PC-9 (cell line): ENCODE measurements at places on chromosomes 7 and 10.

DNA sequence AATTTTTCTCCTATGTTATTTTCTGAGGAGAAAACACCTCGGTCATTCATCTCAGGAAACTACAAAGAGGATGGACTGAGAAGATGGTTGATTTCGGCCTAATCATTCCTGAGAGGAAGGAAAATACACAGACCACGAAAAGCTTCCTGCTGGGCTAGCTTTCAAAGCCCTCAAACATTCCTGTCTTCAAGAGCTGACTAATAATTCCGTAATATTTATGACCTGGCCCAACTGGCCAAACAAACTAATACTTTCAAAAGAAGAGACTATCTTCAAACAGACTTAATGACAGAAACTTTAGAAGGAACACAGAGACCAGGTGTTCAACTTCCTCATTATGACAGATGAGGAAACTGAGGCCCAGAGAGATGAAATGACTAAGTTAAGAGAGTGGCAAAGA, 215.1 kb upstream of the FRMD4A start:
- peak overlapping the region; percentile 65 for H3K27ac ChIP-seq
- H3K4me3 ChIP-seq, result no peak overlapping the region
- peaks cover 29% of the 10 kb centered on the region for H3K4me1 ChIP-seq

- H3K27ac ChIP-seq, result no peak overlapping the region
- no peaks in the 10 kb centered on the region for H3K27me3 ChIP-seq
- H3K36me3 ChIP-seq, result no peaks in the 10 kb centered on the region
- DNase-seq, result no peak
These were observed 57.4 kb downstream of the SPOCK2 start for GRCh38 chr10:72030762-72031543.

DNA sequence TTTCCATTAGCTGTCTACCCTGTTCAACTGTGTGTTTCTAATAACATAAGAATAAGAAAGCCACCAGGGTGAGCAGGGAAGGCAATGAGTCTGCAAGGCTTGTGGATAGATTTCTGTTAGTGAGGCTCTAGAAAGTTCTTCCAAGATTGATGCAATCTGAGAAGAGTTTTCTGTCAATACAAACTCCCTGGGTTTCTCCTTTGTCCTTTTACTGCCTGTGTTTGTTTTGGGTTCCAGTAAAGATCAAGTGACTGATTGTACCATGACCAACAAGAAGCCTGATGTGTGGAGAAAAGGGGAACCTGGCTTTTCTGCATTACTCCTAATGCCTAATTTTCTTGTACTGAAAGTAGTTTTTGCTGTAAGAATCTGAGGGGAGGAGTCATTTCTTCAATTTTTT, 139.9 kb downstream of the CFTR start:
- no peak for DNase-seq
- H3K4me1 ChIP-seq, result no peaks in the 10 kb centered on the region
- H3K4me3 ChIP-seq, result no peak overlapping the region

GRCh38 chr10:131872827-131873375, 27.9 kb upstream of the PPP2R2D start:
- no peaks in the 10 kb centered on the region for H3K4me1 ChIP-seq
- H3K36me3 ChIP-seq, result no peaks in the 10 kb centered on the region
- H3K27me3 ChIP-seq, result peaks cover 78% of the 10 kb centered on the region
- no peak overlapping the region for H3K4me3 ChIP-seq

GRCh38 chr10:121788717-121789116, 139.1 kb downstream of the ATE1 start:
- H3K4me1 ChIP-seq, result peaks cover 17% of the 10 kb centered on the region
- no peak for DNase-seq
- H3K27me3 ChIP-seq, result no peaks in the 10 kb centered on the region
- no peaks in the 10 kb centered on the region for H3K36me3 ChIP-seq

- H3K27me3 ChIP-seq, result no peaks in the 10 kb centered on the region
- DNase-seq, result no peak
- H3K4me3 ChIP-seq, result no peak overlapping the region
- no peak overlapping the region for H3K27ac ChIP-seq
These were observed 7.5 kb upstream of the CFTR start for GRCh38 chr7:117472335-117472734.

DNA sequence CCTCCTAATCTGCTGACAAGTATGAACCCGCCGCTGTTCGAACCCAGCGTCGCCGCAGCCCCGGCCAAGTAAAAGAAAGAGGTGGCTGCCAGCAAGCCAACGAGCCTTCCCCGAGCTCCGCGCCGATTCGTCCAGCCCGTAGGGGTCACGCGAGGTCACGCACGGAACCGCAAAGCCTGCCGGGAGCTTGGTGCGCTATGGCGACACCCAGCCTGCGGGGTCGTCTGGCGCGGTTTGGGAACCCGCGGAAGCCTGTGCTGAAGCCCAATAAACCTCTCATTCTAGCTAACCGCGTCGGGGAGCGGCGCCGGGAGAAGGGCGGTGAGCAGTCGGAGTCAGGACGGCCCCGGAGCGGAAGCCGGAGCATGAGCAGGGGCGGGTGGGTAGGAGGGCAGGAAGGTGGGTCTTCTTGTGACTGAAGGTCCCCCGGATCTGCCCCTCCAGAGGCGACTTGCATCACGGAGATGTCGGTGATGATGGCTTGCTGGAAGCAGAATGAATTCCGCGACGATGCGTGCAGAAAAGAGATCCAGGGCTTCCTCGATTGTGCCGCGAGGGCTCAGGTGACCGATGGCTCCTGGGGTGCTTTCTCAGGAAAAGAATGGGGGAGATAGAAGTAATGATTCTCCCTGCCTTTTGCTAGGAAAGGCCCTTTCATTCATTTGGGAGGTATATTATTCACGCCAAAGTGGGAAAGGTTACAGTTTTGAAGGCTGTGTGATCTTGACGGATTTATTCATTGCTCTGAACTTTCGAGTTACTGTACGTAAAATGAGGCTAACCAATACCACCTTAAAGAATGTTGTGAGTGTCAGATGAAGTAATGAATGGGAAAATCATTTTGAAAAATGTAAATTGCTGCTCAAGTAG, at the start of gene CHCHD1:
TSS of gene CHCHD1 (plus strand) at position 170 of the 870 bp plus-strand sequence. CDS start at position 198, 28 bp downstream.
- peak within 1 kb of the TSS; percentile 32 for H3K27ac ChIP-seq
- H3K36me3 ChIP-seq, result no peaks in the 10 kb centered on the region
- H3K4me1 ChIP-seq, result peaks cover 34% of the 10 kb centered on the region
- H3K4me3 ChIP-seq, result peak within 1 kb of the TSS; percentile 74
- DNase-seq, result peak; percentile 90

GRCh38 chr7:157032644-157033482, 22.4 kb upstream of the MNX1 start:
- no peaks in the 10 kb centered on the region for H3K36me3 ChIP-seq
- peaks cover 15% of the 10 kb centered on the region for H3K4me1 ChIP-seq
- no peak overlapping the region for H3K27ac ChIP-seq
- DNase-seq, result no peak

GRCh38 chr7:79403879-79404278, 49.6 kb downstream of the MAGI2 start:
- no peak overlapping the region for H3K27ac ChIP-seq
- no peaks in the 10 kb centered on the region for H3K27me3 ChIP-seq
- no peak for DNase-seq

GRCh38 chr7:135169141-135169963, 1.2 kb downstream of the CYREN start:
- H3K4me3 ChIP-seq, result peak overlapping the region; percentile 88
- peak overlapping the region; percentile 81 for H3K27ac ChIP-seq
- H3K4me1 ChIP-seq, result peaks cover 19% of the 10 kb centered on the region
- H3K27me3 ChIP-seq, result no peaks in the 10 kb centered on the region

- peak overlapping the region; percentile 20; the same call in 1 of the 2 replicates for H3K27ac ChIP-seq
- no peak for DNase-seq
- H3K36me3 ChIP-seq, result 0 out of 2 replicates have a peak, but pooled peaks cover 4% of the 10 kb centered on the region
- peaks cover 33% of the 10 kb centered on the region for H3K4me1 ChIP-seq
- H3K27me3 ChIP-seq, result no peaks in the 10 kb centered on the region
These were observed 1.7 kb downstream of the CREB3L2 start for GRCh38 chr7:138000081-138000701.

DNA sequence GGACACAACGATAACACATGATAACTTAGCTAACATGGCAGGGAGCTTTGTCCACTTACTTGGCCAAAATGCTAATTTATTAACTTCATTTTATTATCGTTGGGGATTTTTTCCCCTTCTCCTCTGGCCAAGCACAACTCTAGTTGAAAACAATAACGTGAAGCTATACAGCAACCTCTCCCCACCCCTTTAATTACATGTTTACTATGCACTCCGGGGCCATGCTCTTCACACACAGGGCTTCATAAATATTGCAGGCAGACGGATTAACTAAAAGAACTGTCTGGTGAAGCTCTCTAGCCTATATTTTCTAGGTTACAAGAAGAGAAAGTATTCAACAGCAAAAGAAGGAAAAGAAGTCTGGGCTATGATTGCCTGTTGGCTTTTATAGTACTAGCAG, 51.7 kb downstream of the XRCC2 start:
- H3K4me1 ChIP-seq, result no peaks in the 10 kb centered on the region
- no peak for DNase-seq
- H3K36me3 ChIP-seq, result no peaks in the 10 kb centered on the region
- H3K4me3 ChIP-seq, result no peak overlapping the region
- no peaks in the 10 kb centered on the region for H3K27me3 ChIP-seq

- no peaks in the 10 kb centered on the region for H3K36me3 ChIP-seq
- H3K27me3 ChIP-seq, result no peaks in the 10 kb centered on the region
- no peak overlapping the region for H3K27ac ChIP-seq
- no peak overlapping the region for H3K4me3 ChIP-seq
- no peak for DNase-seq
These were observed 222.6 kb downstream of the MGMT start for GRCh38 chr10:129689671-129690071.

DNA sequence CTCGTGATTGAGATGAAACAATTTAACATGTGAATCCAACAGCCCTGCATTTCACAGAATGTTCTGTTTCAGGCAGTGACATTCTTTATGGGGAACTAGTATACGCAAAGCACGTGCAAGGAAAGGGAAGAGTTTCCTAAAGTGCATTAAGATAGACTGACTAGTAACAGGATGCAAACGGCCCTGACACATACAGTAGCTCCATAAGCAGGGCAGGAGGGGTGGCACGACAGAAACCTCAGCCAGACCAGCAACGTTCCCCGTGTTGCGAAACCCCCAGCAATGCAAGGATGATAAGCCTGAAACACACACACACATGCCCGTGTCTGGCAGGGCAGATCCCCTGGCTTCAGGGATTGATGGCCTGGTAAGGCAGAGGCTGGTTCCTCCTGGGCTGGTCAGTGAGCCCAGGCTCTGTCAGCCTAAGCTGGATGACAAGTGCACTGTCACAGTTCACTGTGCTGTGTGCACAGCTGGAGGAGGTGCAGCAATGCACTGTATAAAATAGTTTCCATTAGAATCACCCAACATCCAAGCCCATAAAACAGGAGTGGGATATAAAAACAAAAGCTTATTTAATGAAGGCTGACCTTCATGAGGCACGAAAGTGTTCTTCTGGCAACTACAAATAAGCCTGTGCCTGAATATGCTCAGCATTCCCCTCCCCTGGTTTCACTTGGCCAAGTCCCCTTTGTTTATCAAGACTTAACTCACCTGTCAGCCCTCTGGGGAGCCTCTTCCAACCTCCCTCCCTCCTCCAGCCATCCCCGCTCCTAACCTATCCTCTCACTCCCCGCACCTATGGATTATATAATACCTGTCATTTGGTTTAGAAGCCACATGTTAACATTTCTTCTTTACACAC, 88.8 kb downstream of the GSAP start:
- no peak overlapping the region for H3K4me3 ChIP-seq
- peaks cover 44% of the 10 kb centered on the region for H3K4me1 ChIP-seq
- DNase-seq, result peak; percentile 33
- no peaks in the 10 kb centered on the region for H3K36me3 ChIP-seq

- peaks cover 4% of the 10 kb centered on the region; the same call in 1 of the 2 replicates for H3K27me3 ChIP-seq
- H3K4me3 ChIP-seq, result no peak overlapping the region
- H3K36me3 ChIP-seq, result no peaks in the 10 kb centered on the region
- no peaks in the 10 kb centered on the region for H3K4me1 ChIP-seq
- H3K27ac ChIP-seq, result no peak overlapping the region
These were observed 61.8 kb downstream of the ANKRD61 start for GRCh38 chr7:6092953-6093354.

DNA sequence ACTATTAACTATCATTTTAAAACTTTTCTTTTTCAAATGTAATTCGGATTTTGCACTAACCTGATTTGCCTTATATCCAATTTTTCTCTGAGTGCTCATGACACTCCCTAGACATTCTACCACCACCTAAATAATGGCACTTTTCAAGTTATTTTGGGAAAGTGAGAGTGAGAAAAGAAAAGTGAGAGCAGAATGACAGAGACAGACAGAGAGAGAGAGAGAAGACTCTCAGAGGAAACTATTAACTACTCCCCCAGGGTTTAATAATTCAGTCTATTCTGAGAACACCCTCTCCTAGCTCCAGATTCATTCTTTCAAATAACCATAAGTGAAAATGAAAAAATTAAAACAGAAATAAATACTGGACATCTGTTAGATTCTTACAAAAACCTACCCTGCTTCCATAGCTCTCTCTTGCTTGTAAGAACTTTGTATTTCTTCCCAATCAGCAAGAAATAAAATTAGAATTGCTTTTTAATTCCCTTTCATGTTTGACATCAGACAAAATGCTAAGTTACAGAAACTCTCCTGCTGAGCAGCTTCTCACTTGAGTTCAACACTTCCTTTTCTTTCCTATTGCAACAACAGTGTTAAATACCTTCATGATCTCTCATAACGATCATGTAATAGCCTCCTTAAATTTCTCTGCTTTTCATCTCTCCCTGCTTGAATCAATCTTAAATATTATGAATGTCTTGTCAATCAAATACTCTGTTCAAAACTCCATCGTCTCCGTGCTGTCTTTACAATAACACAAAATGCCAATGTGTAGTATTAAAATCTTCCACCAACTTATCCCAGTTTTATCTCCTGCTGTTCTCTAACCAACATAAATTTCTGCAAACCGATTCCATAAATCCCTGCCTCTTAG, 191.7 kb downstream of the SEMA3E start:
- no peak overlapping the region for H3K27ac ChIP-seq
- H3K4me1 ChIP-seq, result no peaks in the 10 kb centered on the region
- no peak overlapping the region for H3K4me3 ChIP-seq
- no peak for DNase-seq

DNA sequence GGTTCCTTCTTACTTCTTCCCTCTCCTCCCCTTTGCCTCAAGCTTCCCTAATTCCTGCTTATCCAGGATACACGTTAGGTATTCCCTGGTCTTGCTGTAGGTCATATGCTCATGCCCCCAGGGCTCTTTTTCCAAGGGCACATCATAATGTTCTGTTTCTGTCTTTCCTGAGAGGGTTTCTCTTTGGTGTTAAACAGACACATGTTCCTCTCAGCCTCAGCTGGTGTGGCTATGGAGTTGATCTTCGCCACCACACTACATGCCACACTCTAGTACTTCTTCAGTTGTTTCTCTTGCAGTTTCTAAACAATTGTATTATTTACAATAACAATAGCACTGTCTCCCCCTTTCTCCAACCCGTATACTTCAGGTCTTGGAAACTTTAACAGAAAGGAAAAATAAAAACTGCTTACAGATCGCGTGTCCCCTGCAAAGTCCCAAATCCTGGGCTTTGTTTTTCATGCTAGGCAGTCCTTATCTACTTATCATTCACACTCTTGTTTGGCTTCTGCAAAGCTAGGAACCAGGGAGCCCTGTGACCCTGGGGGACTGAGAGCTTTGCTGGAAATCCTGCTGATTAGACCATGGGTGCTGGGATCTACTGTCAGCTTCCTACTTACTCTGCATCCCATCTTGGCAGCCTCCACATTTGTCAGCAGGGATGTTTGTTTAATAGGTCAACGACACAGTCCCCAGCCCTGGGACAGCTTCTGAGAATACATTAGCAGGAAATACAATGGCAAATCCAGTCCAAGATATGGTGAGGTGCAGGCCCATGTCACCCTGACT, 193.9 kb upstream of the BMPER start:
- H3K27ac ChIP-seq, result no peak overlapping the region
- no peak overlapping the region for H3K4me3 ChIP-seq
- H3K27me3 ChIP-seq, result peaks cover 5% of the 10 kb centered on the region; the same call in 1 of the 2 replicates
- DNase-seq, result no peak
